ENCODE measurements at places on chromosomes 7 and 10.

GRCh38 chr10:24375510-24375909 lies 166.6 kb downstream of the KIAA1217 start:
- DNase-seq: no peak

DNA sequence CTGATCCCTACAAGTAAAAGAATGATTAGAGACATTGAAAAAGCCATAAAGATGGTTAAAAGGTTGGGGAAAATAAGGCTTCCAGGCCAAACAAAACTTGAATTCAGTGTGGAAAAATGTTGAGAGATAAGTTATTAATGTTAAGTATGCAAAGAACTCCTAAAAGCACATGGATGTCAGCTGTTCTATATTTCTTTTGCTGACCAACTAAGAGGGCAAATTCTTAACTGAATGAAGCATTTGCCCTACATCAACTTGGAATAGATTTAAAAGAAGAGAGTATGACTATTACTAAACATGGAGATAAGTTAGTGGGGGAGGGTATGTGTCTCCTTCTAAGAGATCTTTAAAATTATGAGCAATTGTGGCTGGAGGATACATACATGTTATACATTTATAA lies 124.8 kb downstream of the KIAA1217 start:
- no peak for DNase-seq

GRCh38 chr7:35781200-35781701 lies 19.6 kb upstream of the SEPTIN7 start:
- DNase-seq: no peak

GRCh38 chr10:1570416-1571051 lies 166.8 kb downstream of the ADARB2 start:
- DNase-seq: no peak

All from tibial artery (tissue), 4 donors.